A549 treated with DMSO at 1 μM for 4 hours (cell line): ENCODE measurements at places on chromosomes 6 and 20. TPM values are rescaled to one million over a fixed set of nuclear protein-coding genes. Genes with fewer than 3 reads are reported as not detected.

Gene NKAIN4
- 6.3 to 10.1 TPM (median 7.0 TPM) in 5 replicates for total RNA-seq

Gene TRIM40
- not detected in 5 replicates for total RNA-seq

Gene TRPC4AP
- 46.7 to 61.3 TPM (median 57.9 TPM) in 5 replicates for total RNA-seq

Gene CSE1L
- total RNA-seq = 89.1 to 115 TPM (median 105 TPM) in 5 replicates

Gene LZTS3
- 2.3 to 2.7 TPM (median 2.6 TPM) in 5 replicates for total RNA-seq

Gene PDE10A
- total RNA-seq = 32.3 to 38.5 TPM (median 35.3 TPM) in 5 replicates

Gene C20orf141
- total RNA-seq = 0.23 to 0.62 TPM (median 0.49 TPM) in 4 of 5 replicates, not detected in the other

Gene MDFI
- total RNA-seq = 0.61 to 1.0 TPM (median 0.82 TPM) in 5 replicates

Gene OR2H1
- total RNA-seq = not detected in 5 replicates

Gene MC3R
- total RNA-seq = not detected in 5 replicates

Gene ATF6B
- 28.7 to 38.6 TPM (median 35.4 TPM) in 5 replicates for total RNA-seq
